ENCODE measurements at places on chromosomes 5 and 9. TPM values are rescaled to one million over a fixed set of nuclear protein-coding genes. Genes with fewer than 3 reads are reported as not detected.

The CARD9 gene
- 1.1 TPM for total RNA-seq

The OMD gene
- total RNA-seq, result not detected

The MYMK gene
- not detected for total RNA-seq

The AIF1L gene
- 2.0 TPM for total RNA-seq

The CBY3 gene
- total RNA-seq, result not detected

The IL4 gene
- total RNA-seq, result not detected

The USP20 gene
- 5.6 TPM for total RNA-seq

The KIF4B gene
- 0.02 TPM for total RNA-seq

The PCDHB7 gene
- total RNA-seq, result 0.03 TPM

The NMUR2 gene
- 0.08 TPM for total RNA-seq

The TMEM203 gene
- 45.3 TPM for total RNA-seq

The CAMK2A gene
- total RNA-seq, result 0.69 TPM

The HACD4 gene
- 1.0 TPM for total RNA-seq

The PCDHGB7 gene
- 0.03 TPM for total RNA-seq

The PCDHGB1 gene
- 1.9 TPM for total RNA-seq

Measured in A549 treated with AZD2906 at 1 μM for 4 hours (cell line).